ENCODE measurements at places on chromosomes 7 and 10. TPM values are rescaled to one million over a fixed set of nuclear protein-coding genes. Genes with fewer than 3 reads are reported as not detected.

TNKS2 gene
- total RNA-seq = 15.3 TPM

FGFR2 gene
- total RNA-seq = 0.17 TPM

PKD2L1 gene
- total RNA-seq = not detected

SERPINE1 gene
- total RNA-seq = 1.3 TPM

SPDYE2B gene
- total RNA-seq = not detected

EFCAB10 gene
- not detected for total RNA-seq

EIF5AL1 gene
- 0.12 TPM for total RNA-seq

- DNase-seq = no peak
Measured at GRCh38 chr7:142583446-142583845, 165.8 kb upstream of the PRSS1 start.

- DNase-seq = no peak
Measured at GRCh38 chr7:93046641-93047040, 71.1 kb downstream of the SAMD9 start.

GRCh38 chr7:6007386-6007785, 1.5 kb downstream of the PMS2 start:
- DNase-seq = no peak

- DNase-seq = no peak
Measured at GRCh38 chr7:1151653-1152425, 8.2 kb downstream of the ZFAND2A start.

GRCh38 chr7:14673202-14673601, 229.3 kb downstream of the DGKB start:
- no peak for DNase-seq

DNA sequence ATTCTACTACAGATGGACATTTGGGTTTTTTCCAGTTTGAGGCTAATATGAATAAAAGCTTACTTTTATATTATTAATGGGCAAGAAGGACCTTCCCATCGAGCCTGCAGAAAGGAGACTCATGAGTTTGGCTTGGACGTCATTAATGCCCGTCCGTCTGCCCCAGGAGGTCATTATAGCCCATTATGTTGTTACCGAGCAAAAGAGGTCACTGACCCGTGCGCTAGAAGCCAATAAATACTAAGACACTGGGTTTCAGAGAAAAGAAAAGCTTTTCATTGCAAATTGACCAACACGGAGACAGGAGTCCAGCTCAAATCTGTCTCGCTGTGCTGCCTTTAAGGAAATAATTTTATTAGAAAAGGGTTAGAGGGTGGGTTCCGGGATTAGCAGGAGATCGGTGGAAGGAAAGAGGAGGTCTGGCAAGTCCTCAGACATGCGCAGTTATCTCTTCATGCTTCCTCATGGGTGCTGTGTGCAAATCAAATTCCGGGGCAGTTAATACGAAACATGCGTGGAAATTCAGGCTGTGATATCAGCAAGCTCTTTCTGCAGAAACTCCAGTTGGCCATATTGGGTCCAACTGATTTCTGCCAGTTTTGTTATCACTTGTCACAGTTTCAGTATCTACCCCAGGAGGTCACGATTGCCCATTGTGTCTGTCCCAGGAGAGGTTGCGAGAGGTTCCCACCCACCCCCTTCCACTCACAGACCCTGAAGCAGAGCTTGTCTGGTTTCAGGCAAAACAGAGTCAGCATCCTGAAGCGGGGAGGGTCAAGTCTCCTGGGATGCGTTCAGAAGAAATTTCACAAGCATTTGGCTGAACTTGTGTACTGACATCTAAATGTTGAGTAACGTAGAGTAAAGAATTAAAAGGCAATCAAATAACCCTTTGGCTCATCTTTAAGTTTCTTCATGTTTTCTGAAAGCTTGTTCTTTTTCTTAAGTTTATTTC, 1.1 kb upstream of the GALNTL5 start:
- DNase-seq = peak; percentile 67

- no peak for DNase-seq
Measured at GRCh38 chr7:47586925-47587324, 5.0 kb upstream of the TNS3 start.

- no peak for DNase-seq
Measured at GRCh38 chr10:17335065-17335464, 107.0 kb downstream of the VIM start.

DNA sequence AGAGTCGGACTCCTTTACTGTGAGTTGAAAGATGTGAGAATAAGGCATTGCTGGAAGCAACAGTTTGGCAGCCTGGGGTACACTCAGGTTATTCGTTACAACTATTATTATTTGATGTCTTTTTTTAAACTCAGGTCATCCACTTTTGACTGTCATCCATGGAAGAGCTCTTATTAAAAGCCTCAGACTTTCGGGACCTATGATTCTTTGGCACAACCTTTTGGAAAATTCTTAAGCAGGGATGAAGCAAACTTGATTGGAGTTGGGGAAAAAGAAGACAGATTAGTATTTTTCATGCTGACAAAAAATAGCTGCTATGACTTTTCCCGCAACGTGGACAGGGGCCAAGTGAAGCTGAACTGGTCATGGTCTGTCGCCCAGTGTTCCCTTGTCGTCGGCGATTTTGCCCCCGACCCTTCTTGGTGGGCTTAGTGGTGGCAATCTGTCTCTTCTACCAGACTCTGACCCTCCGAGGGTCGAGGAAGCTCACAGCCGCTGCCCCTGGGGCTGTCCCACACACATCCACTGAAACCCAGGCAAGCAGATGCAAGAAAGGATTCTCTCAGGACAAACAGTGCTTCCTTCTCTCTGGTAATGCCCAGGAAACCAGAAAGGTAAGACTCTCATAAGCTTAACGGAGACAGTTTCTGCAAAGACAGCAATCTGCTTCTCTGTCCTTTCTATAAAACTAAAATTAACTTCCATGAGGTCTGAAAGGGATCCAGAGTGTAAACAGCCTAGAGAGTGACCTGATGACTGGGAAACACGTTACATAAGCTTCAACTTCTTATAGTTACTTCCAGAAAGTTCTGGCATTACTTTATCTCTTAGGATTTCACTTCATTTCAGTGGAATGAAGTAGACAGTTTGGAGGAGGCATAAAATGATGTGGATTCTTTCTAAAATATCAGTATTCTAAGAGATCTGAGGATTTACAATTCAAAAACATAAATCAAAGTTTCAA, 1.0 kb downstream of the CPED1 start:
- DNase-seq = peak; percentile 39

DNA sequence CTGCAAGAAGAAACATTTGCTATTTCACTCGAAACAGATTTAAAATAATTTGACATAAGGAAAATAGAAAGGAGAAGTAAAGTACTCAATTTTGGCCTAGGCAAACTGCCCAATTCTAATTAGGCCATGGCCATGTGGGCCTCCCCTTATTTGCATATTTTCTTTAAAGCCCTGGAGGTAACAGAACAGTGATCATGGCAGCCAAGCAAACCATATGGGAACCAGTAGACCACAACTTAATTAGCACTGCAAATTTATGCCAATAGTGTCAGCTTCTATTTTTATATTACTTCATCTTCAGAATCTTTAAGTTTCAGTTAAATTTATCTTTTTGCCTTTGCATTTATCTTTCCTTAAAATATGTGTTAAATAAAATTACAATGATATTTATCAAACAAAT, 63.3 kb upstream of the THSD7A start:
- no peak for DNase-seq

DNA sequence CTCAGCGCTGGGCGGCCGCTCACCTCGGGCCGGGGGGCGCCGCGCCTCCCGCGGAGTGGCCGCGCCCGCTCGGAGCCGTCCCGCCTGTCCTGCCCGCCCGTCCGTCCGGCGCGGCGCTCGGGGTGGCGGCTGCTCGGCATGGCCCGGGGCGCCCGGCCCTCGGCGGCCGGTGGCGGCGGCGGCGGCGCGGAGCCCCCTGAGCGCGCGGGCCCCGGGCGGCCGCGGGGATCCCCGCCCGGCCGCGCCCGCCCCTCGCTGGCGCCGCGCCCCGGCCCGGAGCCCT, 338 bp downstream of the SDK1 start:
- DNase-seq = no peak

GRCh38 chr7:29806208-29806994, at the start of gene WIPF3:
Gene WIPF3, plus strand, starts transcription at chr7:29806508. Its CDS starts 28,217 bp downstream, at chr7:29834725.
- DNase-seq = peak; percentile 75

- DNase-seq = no peak
Measured at GRCh38 chr7:18458830-18459229, 36.7 kb upstream of the HDAC9 start.

DNA sequence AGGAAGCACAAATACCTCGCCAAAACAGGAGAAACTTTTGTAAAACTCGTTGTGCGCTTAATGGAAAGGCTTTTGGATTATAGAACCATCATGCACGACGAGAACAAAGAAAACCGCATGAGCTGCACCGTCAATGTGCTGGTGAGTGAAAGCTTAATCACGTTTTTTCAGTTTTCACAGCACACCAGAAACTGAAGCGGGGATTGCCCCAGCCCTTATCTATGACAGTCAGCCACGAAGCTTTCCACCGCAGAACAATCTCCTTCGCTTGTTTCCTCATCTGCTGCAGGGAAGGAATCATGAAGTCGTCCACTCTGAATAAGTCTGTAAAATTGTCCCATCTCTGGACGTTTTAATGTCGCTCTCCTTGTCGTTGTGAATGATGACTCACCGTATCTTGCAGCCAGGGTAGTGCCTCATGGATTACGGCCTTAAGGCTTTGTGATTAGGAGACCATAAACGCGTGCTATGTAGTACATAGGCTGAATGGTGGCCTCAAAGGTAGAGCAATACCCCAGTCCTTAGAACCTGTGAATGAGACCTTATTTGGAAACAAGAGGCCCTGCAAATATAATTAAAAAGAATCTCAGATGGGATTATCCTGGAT, 174.9 kb upstream of the NPS start:
- DNase-seq = no peak

DNA sequence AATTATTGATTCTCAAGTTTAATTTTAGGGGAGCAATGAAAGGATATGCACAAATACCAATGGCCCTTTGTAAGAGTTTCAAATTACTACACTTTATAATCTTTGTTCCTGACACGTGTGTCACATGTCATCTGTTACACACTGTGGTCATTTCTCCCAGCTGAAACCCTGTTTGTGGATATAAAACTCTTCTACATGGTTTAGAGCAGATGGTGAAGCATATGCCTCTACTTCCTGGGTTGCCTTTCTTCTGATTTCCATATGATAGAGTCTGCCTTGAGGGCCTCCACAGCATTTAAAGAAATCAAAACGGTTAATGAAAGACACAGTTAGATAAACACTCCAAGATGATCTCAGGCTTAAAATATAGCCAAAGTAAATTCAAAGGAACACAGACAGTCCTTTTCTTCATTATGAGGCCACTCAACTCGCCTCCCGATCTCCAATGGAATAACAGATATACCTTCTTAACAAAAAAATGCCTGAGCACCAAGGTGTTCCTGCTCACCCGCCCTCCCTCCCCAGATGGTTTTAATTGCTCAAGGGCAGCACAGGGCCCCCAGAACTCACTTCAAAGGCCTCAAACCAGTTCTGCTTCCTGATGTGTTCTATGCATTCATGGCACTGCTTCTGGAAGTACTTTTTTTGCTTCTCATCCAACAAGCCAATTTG, 75.0 kb downstream of the CPVL start:
- no peak for DNase-seq

DNA sequence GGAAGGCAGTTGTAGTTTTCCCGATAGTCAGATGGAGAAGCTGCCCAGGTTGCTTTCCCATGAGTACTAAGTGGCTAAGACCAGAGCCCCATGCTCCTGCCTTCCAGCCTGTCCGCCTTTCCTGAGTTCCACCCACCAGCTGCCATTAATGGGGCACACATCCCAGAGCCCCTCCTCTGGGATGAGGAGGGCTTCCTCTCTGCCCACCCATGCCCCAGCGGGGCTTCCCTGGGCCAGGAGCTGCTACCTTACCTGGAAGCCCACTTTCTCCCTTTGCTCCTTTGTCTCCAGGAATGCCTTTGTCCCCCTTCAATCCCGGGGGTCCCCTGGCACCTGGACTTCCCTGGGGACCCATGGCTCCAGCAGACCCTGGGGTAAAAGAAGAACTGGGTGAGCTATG, 7.8 kb downstream of the SFTPD start:
- DNase-seq = no peak

DNA sequence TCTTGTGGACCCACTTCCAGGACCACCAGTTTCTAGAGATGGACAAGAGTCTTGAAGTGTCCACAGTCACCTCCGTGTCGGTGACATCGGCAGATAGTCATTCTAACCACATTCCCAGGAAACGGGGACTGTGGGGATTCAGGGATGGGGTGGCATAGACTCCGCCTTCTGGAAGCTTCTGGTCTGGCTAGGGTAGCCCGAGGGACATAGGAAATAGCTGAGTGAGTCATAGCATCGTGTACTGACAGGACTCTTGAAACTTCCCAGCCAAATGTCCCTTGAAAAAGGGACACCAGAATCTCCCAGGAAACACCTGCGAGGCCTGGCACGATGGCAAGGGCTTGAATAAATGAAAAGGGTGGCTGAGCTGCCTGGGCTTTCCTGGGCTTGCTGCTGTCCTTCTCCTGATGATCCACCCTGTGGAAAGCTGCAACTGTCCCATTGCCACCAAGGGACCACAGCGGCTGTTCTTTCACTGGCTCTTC, 84.1 kb upstream of the LRRC4 start:
- DNase-seq = no peak

- DNase-seq = no peak
Measured at GRCh38 chr10:104209575-104210198, 22.5 kb downstream of the CFAP43 start.

DNA sequence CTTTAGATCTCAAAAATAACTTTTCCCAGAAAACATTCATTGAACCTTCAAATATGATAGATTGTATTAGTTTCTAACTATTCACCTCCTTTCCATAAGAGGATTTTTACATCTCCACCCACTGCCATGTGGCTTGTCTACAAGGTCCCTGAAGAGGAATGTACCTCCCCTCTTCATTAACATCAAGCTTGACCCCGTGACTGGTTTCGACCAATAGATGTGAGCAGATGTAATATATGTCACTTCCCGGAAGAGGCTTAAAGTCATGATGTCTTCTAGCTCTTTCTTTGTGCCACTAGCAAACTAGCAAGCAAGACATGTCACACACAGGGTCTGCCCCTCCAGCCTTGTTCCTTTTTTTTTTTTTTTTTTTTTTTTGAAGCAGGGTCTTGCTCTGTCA, 6.9 kb downstream of the BAZ1B start:
- no peak for DNase-seq

DNA sequence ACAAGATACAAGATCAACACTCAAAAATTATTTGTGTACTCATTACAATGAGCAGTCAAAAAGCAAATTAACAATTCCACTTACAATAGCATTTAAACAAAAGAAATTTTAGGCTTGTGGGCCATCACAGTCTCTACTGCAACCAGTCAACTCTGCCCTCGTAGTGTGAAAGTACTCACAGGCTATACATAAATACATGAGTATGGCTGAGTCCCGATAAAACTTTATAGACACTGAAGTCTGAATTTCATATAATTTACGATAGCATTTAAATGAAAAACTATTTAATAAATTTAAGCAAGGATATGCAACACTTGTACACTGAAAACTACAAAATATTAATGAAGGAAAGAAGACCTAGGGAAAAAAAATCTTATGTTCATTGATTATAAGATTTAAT, 90.1 kb downstream of the ZNF33B start:
- no peak for DNase-seq

All from left ventricle myocardium superior (tissue), 1 donor.